ENCODE measurements at places on chromosomes 16 and 17.

- no peak for DNase-seq
These were observed 144.7 kb upstream of the TBX2 start for GRCh38 chr17:61254904-61255303.

DNA sequence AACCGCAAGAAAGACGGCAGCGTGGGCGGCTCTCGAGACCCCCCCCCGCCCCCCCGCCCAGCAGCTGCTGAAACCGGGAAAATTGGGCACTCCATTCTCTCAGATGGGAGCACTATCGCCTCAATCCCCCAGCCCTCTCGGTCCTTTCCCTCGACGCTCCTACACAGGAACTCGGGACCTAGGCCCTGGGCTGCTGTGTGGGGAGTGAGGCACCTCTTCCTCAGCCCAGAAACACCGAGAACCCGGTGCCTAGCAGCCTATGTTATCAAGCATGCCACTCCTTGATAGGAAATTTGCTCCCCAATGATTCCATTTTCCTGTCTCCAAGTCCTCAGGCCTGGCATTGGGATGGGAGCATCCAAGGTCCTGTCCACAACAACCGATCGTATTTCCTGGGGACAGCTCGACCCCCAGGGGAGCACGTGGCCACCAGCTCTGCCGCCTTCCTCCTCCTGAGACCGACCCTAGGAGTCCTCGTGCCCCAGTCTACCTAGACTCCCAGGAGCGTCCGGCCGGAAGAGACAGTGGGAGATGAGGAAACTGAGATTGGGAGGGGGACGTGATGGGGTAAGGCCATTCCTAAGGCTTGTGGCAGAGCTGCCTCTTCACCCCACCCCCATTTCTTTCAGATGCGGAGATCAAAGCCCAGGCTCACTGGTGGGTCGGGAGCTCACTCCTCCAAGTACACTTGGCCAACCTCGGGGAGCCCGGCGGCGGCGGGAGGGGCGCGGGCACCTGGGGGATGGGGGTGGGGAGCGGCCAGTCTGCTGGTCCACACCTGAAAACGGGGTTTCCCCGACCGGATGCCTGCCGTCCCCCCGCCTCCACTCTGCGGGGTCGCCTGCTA is 17.5 kb upstream of the CBX8 start:
- no peak for DNase-seq

- DNase-seq = peak; percentile 68
These were observed 666 bp upstream of the METTL9 start for GRCh38 chr16:21598701-21599121.

GRCh38 chr17:3632287-3632686 is 3.8 kb downstream of the SHPK start:
- no peak for DNase-seq

- peak; percentile 79 for DNase-seq
These were observed 5.9 kb downstream of the BBS2 start for GRCh38 chr16:56513972-56514371.

GRCh38 chr17:3712811-3713463 is 10.8 kb upstream of the HASPIN start:
- DNase-seq = peak; percentile 93

GRCh38 chr17:41061964-41062363 is 2.0 kb upstream of the KRTAP2-3 start:
- no peak for DNase-seq

GRCh38 chr17:21454441-21454840 is 78.3 kb downstream of the KCNJ12 start:
- no peak for DNase-seq

GRCh38 chr16:69057400-69058378 is 47.8 kb upstream of the HAS3 start:
- no peak for DNase-seq

GRCh38 chr17:35713069-35713728 is 18.2 kb upstream of the RASL10B start:
- no peak for DNase-seq

GRCh38 chr16:55760310-55761001 is 72.4 kb downstream of the CES1 start:
- no peak for DNase-seq
